ENCODE measurements at places on chromosomes 16 and 17.

DNA sequence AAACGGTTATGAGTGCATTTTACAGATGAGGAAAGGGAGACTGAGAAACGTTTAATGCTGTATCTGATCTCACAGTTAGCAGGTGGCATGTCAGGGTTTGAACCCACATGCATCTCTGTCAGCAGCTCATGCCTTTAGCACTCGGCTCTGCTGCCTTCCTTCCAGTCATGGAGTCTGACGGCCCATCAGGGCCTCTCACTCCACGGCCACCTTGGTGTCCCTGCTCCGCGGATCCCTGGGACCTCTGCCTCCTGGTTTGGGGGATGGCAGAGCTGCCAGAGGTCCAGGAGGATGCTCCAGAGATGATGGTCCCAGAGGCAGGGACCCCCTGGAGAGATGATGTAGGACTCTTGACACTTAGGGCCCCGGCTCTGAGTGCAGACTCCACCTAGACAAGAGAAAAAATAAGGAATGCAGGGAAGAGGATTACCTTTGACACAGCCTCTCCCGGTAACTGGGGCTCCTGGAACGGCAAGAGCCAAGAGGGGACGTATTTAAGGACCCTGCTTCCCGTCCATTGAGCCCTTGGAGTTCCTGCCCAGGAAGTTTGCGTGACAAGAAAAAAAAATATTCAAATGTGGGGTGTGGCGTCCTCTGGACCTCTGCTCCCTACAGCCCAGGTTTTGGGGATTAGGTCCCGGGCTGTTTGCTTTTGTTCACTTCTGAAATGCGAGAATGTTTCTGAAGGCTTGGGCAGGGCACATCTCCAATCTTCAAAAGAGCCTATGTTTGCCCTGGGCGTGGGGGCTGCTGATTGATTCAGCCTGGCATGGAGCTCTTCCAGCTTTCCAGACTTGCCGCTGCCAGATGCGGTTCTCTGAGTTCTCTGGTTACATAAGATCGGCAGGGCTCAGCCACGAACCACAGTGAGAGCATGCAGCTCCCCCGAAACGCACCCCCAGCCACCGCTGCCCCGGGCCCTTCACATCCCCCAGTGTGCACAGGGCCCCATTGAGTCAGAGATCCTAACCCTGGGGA lies at the start of gene ALDH3A1:
TSS of gene ALDH3A1 (minus strand) at position 470 of the 978 bp plus-strand sequence. CDS start 3,169 bp downstream, outside the sequence.
- DNase-seq = no peak

GRCh38 chr16:19804538-19805323 lies 79.9 kb downstream of the GPRC5B start:
- DNase-seq = no peak

DNA sequence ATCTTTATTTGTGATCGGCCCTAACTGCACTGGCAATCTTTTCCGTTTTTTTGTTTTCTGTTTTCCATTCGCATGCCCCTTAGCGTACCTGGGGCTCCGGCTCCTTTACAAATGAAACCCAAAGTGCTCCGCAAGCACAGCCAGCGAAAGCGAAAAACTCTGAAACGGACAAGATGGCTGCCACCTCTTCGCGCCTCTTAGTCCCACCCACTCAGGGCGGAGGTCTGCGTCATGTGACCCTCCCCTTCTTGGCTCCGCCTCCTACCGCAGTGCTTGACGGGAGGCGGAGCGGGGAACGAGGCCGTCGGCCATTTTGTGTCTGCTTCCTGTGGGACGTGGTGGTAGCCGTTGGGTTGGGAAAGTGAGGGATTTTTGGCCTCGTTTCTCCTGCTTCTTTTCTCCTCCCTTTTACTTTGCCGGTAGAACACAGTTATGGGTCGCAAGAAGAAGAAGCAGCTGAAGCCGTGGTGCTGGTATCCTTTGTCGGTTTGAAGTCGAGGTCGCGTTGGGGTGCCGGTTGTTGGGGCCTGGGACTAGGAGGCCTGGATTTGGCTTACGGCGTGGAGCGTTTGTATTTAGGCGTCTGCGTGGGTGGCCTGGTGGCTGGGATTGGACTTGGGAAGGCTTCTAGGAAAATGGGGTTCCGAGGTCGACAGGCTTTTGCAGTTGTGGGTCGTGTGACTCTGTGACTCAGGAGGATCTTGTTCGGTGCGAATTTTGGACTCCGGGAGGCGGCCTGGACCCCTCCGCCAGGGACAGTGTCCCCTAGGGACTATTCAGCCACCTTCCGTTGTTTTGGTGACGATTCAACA lies at the start of gene ZNF207:
TSS of gene ZNF207 (plus strand) at position 304 of the 812 bp plus-strand sequence. CDS start at position 433, 129 bp downstream.
- DNase-seq = peak; percentile 87

DNA sequence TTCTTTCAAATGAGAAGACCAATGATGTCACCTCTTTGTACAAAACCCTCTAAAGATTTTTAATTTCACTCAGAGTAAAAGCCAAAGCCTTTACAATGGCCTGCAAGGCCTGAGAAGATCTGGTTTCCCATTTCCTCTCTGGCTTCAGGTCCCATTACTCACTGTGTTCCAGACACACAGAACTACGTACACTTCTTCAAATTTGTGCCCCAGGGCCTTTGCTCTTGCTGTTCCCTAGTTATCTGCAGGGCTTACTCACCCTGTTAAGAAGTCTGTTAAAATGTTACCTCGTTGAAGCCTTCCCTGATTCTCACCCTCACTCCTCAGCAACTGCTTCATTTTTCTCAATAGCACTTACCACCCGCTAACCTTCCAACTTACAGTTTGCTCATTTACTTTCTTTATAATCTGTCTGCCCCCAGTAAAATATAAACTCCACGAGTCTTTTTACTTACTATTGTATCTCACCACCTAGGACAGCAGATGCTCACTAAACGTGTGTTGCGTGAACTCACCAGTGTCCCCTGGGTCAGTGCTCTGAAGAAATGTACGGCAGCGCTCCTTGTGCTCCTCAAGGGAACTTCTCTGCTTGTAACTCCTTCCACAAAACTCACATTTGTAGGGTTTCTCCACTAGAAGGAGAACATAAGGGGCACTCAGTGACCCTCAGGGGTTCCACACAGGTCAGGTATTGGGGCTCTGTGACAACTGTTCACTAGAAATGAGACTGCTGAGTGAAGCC lies 50.2 kb downstream of the GRB7 start:
- no peak for DNase-seq

DNA sequence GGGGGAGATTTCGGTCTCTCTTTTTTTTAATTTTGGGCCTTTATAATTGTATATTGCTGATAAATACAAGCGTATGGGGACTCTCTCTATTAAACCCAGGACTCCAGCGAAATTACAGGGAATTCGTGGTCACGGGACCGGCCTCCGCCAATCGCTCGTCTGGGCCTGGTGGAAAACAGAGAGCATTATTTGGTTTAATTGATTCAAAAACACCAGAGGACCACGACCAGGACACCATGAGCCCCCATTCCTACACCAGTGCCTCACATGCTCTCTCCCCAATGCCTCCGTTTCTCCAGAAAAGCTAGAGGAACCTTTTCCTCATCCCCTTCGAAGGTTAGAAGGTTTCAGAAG lies at the start of gene HOXB2:
TSS of gene HOXB2 (minus strand) at position 88 of the 354 bp plus-strand sequence. CDS start 198 bp downstream, outside the sequence.
- DNase-seq = no peak

DNA sequence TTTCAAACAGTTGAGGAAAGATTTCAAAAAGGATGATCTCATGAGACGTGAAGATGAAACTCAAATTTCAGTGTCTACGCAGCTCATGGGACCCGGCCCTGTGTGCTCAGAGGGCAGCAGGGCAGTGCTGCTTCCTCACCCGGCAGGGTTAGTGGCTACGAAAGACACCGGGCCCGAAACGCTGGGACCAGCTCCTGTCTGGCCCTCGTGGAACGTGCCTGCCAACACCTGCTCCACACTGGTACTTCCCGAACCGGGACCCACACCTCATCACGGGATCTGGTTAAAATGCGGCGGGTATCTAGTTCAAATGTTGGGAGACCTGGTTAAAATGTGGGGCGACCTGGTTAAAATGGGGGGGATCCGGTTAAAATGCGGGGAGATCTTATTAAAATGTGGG lies 18.7 kb downstream of the DNASE1 start:
- DNase-seq = no peak

Measured in activated CD4-positive, alpha-beta T cell treated with anti-CD3 and anti-CD28 coated beads, Interleukin-2, amount 50 U/mL, for 24 hours (primary cell).